ENCODE measurements at places on chromosomes 1 and 21.

- no peak for DNase-seq
Measured at GRCh38 chr1:3611170-3612019, at the start of gene MEGF6. TSS of gene MEGF6 (minus strand) at chr1:3611508. CDS start at chr1:3611268, 240 bp downstream.

GRCh38 chr1:157994704-157995582, 1.5 kb downstream of the KIRREL1 start:
- DNase-seq = peak; percentile 22

DNA sequence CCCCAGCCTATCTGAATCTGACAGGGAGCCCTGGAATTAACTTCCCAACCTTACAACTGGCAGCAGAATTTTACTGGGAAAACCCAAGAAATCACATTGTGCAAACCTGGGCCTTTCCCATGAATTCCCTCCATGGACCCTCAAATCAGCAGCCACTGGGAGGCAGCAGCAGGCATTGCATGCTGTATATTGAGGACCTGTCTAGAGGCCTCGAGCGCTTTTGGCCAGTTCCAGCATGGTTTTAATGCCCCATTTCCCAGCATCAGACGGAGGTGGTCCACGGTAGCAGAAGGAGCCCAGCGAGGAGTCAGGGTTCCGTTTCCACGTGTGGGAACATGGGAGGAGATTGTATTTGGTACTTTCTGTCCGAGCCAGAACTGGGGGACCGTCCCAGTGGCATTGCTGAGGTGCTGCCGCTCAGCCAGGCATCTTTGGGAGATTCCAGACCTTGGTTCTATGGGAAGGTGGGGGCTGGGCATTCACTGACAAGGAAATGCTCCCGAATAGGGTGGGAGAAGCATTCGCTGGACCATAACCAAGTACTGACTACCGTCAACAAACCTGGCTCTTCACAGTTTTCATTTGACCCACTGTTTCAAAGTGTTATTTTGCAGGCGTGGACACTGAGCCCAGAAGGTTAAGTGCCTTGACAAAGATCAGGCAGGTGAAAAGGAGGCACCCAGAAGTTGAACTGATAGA, 15.9 kb downstream of the BMP8A start:
- DNase-seq = no peak

- peak; percentile 55 for DNase-seq
Measured at GRCh38 chr1:209742409-209743144, 13.3 kb upstream of the TRAF3IP3 start.

GRCh38 chr1:209807509-209807908, 1.6 kb upstream of the IRF6 start:
- no peak for DNase-seq

DNA sequence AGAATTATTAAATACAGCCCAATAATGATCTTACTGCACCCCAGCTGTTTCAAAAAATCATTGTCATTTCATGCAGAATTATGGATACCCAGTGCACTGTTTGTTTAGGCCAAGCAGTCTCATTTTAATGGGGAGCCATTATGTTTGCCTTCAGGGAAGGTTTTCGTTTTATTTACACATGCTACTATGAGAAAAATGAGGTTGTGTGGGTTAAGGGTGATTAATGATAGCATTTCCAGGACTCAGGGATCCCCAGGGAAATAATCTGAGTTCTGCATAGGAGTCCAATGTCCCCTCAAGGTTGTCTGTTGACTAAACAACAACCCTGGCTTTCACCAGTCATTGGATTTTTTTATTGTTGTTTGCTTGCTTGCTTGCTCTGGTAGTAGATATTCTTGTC, 71.0 kb upstream of the ZP4 start:
- DNase-seq = no peak

DNA sequence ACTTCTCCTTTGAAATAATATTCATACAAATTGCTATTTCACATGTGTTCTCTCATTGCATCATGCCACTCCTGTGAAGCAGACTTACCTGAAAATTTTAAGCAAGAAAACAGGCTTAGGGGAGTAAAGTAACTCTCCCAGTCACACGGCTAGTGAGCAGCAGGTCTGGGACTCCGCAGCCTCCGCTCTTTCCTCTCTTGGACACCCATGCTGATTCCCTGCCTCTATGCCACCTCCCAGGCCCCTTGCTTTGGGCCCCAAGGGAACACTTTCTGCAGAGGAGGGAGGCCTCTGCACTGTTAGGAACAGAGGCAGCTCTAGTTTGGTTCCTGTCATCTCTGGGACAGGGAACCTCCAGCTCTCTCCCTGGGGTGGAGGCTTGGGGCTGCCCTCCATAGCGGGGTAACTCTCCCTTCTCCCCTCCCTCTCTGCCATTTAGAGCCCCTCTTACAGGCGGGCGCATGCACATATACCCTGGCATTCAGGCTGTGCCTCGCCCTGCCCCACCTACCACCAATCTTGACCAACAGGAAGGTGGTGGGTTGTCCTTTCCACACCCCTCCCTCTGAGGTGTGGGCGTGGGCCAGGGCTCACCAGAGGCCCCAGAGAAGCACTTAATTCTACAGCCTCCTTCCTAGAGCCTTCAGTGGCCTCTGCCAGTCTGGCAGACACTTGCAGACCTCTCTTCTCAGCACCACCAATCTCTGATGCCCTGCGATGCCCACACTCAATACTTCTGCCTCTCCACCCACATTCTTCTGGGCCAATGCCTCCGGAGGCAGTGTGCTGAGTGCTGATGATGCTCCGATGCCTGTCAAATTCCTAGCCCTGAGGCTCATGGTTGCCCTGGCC, at the start of gene RXFP4:
RXFP4 (plus strand) TSS at position 646 of the 852 bp plus-strand sequence; CDS start at position 718, 72 bp downstream.
- DNase-seq = no peak

DNA sequence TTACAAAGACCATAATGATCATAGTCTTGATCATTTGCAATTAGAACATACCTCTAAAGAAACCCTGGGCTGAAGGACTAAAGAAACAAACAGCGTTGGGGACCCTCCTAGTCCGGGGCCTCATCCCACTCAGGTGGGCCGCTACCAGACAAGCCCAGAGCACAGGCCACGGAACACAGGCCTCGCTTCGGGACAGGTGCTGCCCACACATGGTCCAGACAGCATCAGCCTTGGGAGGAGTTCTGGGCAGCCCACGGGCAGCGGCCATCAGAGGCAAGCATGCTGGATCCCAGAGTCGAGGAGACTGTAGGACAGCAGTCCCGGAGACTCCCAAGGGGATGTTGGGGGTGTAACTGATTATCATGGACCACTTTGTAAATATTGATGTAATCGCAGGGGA, 4.9 kb downstream of the C2CD2 start:
- no peak for DNase-seq

GRCh38 chr1:112929979-112930378, 26.0 kb downstream of the SLC16A1 start:
- no peak for DNase-seq

- peak; percentile 64 for DNase-seq
Measured at GRCh38 chr21:32256873-32257620, 21.8 kb downstream of the MIS18A start.

DNA sequence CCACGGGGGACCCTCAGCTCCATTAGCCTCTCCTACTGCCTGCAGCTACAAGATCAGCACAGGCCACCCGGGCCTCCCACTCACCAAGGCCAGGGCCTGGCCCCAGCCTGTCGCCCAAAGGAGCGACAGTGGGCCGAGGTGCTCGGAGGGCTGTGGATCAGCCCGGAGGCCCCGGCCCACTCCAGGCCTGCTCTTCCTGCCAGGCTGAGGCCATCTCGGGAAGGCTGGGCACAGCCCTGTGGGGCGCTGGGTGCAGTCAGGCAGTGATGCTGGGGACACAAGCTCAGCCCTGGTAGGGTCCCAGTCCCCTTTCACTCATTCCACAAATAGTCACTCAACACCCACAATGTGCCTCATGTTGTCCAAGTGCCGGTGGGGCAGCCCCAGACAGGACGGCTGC, 58.8 kb downstream of the CASZ1 start:
- DNase-seq = no peak

GRCh38 chr1:24216276-24217074, 29.4 kb upstream of the IFNLR1 start:
- DNase-seq = no peak

- peak; percentile 7 for DNase-seq
Measured at GRCh38 chr1:17156108-17156507, 36.9 kb upstream of the PADI2 start.

DNA sequence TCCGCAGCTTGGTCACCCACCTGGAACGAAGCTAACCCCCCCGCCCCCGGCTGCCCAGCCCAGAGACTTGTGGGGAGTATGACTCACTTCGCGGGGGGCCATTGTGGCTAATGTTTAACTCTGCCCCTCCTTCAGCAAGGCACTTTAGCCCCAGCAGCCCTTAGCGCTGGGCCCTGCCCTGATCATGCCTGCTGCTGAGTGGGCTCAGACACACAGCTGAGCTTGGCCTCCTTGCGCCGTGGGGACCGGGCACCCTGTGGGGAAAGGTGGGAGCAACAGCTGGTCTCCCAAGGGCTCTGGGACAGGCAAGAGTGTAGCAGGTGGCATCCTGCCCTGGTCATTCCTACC, 6.3 kb upstream of the LAD1 start:
- DNase-seq = no peak

DNA sequence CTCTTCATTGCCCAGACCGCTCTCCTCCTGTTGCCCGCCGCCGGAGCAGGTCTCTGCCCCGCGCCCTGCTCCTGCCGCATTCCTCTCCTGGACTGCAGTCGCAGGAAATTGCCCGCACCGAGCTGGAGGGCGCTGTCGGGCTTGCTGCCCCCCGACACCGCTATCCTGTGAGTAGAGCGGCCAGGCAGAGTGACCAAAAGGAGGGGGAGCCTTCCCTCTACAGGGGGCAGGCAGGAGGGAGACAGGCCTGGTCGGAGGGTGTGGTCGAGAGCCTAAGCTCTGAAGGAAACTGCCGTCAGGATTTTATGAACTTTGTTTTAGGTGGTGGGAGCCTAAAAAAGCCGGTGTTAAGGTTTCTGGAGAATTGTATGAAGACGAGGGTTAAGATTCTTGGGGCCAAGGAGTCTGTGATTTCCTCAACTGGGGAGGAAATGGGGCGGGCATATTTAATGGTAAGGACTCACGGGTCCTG, 517 bp downstream of the LRIG2 start:
- DNase-seq = peak; percentile 64

DNA sequence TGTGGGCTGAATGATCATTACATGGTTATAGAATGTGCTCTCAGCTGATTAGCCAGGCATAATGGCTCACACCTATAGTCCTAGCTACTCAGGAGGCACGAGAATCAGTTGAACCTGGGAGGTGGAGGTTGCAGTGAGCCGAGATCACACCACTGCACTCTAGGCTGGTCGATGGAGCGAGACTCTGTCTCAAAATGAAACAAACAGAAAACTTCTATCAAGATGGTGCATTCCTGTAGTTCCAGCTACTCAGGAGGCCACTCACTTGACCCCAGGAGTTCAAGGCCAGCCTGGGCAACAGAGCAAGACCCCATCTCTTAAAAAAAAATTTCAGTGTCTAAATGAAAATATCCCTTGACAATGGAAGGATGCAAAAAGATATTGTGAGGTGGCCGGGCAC, 10.9 kb downstream of the TIMM17A start:
- no peak for DNase-seq

- DNase-seq = no peak
Measured at GRCh38 chr1:121566346-121566745, 381.6 kb downstream of the SRGAP2C start.

DNA sequence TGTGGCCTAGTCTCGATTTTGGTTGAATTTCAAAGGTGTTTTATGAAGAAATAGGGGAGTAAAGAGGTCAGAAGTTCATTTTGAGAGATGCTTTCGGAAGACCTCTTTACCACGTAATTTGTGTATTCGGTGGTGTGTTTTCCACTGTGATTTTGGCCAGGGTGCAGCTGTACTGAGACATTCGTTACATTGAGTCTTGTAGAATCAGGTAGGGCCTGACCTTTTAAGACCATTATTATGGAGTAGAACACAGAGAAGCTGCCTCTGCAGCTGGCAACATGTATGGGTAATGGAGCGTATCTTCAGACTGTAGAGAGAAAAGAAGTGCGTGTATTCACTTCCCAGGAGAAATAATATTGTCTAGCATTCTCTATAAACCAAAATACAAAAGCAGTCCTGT, 326.5 kb downstream of the PDE4B start:
- DNase-seq = no peak

- peak; percentile 66 for DNase-seq
Measured at GRCh38 chr21:27681841-27682240, 715.0 kb upstream of the ADAMTS5 start.

- DNase-seq = no peak
Measured at GRCh38 chr1:175192630-175193526, at the start of gene KIAA0040. TSS of gene KIAA0040 (minus strand) at chr1:175192776. CDS start at chr1:175161013, 31,763 bp downstream.

DNA sequence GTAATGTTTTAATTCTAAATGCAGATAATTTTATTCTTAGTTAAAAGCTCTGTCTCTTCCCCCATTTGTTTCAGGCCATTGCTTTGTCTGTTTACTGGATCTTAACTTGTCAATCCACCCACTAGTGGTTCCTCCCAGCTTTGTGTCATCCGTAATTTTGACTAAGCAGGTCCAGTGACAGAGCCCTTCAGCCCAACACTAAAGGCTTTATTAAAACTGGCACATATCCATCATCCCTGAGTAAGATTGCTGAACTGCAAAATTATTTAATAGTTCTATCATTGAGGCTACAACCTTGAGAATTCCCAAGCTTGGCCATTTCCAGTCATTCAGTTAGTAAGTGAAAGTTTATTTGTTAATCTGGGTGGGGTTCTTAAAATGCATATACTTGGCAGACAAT, 96.7 kb downstream of the NGF start:
- DNase-seq = no peak

DNA sequence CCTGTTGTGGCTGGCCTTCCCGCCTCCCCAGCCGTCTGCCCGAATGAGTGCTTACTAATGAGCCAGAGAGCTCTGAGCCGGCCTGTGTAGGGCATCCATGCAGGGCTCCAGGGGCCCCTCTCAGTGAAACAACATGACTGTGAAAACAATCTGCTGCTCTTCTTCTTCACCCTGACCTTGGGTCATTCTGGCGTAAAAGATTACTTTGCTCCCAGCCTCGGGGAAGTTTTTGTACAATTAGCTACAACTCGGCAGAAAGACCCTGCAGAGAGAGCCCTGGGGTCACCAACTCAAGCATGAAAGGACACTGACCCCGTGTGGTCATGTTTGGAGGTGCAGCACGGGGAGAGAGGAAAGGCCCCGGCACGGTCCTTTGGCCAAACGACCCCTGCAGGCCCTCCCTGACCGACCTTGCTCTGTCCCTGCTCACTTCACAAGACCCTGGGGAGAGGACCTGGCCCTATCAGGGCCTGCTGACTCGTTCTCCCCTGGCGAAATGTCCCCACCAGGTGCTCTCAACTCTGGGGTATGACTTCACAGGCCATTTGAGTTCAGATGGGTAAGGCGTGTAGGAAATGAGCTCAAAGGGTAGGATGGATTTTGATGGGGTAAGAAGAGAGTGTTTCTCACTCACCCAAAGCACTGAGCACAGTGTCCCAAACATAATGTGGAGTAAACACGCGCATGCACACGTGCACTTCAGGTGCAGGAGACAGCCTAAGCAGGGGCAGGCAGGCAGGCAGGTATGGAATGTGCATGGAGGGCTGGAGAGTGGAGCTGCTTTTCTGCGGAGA, 22.9 kb upstream of the FAM20B start:
- peak; percentile 47 for DNase-seq

- DNase-seq = no peak
Measured at GRCh38 chr1:60958001-60958400, 124.4 kb upstream of the NFIA start.

DNA sequence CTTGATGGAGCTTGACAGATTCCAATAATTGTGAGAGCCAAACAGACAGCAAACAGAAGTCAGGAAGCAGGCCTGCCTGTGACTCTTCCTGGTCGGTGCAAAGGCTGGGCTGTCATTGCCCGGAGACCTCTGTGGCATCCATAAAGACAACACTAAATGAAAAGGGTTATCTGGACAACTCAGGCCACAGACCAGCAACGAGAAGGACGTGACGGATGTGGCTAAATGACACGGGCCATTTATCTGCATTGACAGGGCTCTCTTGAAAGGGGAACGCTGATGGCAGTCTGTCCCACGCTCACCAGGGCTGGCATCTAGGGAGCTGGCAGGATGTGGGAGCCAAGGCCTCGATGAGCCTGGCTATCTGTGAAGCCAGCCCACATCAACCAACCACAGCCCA, 35.0 kb downstream of the HMGB4 start:
- DNase-seq = no peak

All from HCEC 1CT (cell line).